H9 (cell line): ENCODE measurements at places on chromosomes 1 and 21. TPM values are rescaled to one million over a fixed set of nuclear protein-coding genes. Genes with fewer than 3 reads are reported as not detected.

- DNase-seq: no peak
These were observed 303.7 kb downstream of the HLX start for GRCh38 chr1:221182791-221183533.

- no peak for DNase-seq
These were observed 200.6 kb upstream of the HMCN1 start for GRCh38 chr1:185533596-185533995.

DNA sequence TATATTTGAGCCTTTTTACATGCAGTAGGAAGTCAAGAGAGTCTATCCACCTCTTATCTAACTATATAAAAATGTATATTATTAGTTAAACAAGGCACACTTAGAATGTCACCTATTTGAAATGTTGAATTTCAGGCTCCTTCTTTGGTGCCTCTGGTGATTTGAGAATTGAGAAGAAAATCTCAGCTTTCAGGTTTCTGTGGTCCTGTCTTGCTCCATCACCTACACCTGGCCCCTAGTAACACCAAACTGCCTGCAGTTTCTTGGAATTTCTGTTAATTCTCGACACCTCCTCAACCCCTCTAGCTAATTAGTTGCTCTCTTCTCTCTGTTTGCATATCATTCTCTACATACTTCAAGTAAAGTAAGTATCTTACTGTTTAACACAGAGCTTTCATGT, 54.9 kb upstream of the WNT2B start:
- DNase-seq: no peak

GRCh38 chr1:206472024-206472423, 1.7 kb downstream of the IKBKE start:
- DNase-seq: no peak

DNA sequence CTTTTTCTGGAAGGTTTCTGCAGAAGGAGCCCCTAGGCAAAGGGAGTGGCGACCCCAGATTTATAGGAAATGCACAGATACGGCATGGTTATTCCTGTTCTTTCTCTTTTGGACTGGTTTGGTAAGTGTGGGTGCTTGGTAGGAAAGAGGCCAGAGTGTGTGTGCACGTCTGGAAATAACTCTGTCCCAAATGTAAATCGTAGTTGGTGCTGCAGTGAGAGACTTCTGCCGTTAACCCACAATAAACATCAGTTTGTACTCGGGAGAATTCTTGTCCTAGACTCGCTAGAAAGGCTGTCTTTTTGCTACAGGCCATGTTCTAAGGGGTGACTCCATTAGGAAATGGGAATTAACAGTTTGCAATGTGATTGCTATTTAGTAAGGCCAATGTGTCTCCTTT, 779 bp downstream of the SLC44A3 start:
- no peak for DNase-seq

DNA sequence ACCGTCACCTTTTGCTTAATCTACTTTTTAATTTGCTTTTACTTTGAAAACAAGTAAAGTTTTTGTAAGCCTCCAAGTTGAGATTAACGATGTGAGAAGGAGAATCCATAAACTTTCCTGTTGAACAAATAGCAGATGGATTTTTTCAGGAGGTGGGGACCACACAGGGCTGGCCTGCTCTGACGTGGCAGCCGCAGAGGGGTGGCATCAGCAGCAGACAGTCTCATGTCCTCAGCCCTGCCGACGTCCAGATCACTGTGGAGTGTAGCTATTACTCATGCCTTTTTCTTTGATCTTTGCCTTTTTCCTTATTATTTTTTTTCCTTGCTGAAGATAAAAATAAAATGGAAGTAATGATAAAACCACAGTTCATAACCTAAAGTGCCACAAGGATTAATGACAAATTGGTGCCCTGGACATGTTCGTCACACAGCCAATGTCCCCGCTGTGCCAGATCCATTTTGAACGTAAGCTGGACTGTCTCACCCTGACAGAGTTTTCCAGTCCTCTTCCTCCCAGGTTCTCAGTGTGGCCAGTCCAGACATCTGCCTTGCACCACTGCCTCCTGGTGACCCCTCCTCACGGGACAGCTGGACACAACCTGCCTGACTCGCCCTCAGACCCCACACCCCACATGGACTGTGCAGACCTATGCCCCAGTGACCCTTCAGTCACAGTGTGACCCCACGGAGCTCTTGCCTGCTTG, 15.4 kb upstream of the ZBTB21 start:
- no peak for DNase-seq

DNA sequence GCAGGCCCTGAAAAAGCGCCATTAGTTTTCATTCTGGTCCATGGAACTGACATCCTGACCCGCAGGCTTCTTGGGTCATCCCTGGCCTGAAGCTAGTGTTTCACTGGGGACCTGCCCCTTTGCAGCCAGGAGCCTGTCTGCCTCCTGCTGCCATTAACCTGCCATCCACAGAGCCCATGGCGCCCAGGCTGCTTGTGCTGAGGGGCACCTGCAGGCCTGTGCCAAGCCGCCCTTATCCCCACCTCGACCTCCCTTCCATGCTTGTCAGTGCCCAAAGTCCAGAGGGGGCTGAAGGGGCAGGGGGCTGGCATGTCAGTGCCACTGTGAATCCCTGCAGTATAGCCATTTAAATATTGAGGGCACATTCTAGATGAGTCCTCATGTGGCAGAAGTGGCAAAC, 207.6 kb upstream of the USP25 start:
- no peak for DNase-seq

DNA sequence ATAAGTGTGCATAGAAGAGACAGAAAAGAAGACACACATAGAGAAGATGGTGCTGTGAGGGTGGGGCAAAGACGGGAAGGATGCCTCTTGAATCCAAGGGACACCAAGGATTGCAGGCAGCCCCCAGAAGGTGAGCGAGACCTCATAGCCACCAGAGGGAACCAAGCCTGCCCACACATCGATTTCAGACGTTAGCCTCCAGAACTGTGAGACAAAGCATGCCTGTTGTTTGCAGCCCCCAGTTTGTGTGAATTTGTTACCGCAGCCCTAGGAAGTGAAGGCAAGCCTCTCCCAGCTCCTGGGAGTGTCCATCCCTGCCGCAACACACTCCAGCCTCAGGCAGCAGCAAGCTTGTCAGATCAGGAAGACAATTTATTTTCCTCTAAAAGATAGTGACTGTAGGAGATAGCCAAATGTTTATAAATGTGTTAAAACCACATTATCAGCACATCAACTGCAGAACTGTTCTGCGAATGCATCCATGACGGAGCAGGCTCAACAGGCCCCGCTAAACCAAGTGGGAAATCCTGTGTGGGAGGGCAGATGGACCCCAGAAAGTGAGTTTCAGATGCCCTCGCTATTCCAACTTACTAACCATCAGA, 543.3 kb downstream of the MATN1 start:
- no peak for DNase-seq

DNA sequence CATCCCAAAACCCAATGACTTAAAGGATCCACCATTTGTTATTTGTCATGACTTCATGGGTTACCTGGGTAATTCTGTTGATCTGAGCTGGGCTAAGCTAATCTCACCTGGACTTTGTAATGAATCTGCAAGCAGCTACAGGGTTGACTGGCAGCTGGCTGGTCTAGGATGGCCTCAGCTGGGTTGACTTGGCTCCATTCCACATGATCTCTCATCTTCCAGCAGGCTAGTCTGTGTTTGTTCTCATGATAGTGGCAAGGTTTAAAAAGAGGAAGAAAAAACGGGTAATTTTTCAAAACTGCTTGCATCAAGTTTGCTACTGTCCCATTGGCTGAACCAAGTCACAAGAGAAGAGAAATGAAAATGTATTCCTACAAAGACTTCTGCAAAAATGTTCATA, 24.8 kb upstream of the ZMYM4 start:
- DNase-seq: no peak

DNA sequence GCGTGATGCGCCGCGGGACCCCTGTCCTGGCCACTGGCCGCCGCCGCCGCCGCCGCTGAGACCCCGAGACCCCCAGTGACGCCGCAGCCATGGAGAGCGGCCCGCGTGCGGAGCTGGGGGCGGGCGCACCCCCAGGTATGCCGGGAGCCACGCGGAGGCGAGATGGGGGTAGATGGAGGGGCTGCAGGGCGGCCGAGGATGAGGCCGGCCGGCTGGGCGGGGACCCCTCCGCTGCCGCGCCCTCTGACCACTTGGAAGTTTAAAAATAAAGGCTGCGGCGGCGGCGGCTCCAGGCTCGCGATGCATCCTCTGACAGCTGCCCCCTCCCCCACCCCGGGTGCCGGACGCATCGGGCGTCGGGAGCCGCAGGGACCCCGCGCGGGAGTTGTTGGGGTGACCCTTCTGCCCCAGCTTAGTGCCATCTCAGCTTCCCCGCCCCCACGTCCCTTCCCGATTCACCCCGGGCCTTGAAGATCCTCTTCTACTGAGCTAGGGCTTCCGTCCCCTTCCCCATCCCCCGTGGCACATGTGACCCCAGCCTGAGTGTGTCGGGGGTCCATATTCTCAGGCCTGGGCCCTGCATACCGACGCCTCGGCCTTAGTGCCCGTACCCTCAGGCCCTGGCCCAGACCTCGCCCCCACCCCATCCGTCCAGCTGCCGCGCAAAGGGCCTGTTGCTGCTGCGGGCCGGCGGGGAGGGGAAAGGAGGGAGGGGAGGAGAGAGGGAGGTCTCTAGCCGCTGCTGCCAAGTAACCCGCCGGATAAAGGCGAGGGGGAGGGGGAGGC, 562 bp downstream of the MAP7D1 start:
- peak; percentile 90 for DNase-seq

GRCh38 chr1:156356875-156357534, 12.0 kb upstream of the RHBG start:
- peak; percentile 96 for DNase-seq

- DNase-seq: no peak
These were observed 34.8 kb upstream of the DUSP10 start for GRCh38 chr1:221776495-221777301.

DNA sequence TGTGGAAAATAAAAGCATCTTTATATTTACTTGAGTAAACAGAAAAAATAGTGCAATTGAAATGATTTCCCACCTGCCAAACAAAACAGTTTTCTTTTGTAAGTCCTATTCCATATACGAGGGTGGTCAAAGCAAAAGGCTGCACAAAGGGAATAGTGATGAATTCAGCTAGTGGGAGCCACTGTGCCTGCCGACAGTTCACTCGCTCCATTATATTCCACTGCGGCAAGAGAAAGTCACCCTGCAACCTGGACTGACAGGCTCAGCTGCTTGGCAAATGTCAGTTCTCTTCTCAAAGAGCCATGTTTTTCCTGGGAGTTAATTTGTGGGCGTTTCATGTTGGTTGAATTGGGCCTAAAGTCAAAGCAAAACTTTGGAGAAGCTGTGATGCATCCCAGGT, 145.4 kb downstream of the LMO4 start:
- no peak for DNase-seq

- DNase-seq: no peak
These were observed 48.7 kb upstream of the CNTN2 start for GRCh38 chr1:204994086-204994862.

- no peak for DNase-seq
These were observed 25.3 kb upstream of the PIK3CD start for GRCh38 chr1:9626201-9626608.

DNA sequence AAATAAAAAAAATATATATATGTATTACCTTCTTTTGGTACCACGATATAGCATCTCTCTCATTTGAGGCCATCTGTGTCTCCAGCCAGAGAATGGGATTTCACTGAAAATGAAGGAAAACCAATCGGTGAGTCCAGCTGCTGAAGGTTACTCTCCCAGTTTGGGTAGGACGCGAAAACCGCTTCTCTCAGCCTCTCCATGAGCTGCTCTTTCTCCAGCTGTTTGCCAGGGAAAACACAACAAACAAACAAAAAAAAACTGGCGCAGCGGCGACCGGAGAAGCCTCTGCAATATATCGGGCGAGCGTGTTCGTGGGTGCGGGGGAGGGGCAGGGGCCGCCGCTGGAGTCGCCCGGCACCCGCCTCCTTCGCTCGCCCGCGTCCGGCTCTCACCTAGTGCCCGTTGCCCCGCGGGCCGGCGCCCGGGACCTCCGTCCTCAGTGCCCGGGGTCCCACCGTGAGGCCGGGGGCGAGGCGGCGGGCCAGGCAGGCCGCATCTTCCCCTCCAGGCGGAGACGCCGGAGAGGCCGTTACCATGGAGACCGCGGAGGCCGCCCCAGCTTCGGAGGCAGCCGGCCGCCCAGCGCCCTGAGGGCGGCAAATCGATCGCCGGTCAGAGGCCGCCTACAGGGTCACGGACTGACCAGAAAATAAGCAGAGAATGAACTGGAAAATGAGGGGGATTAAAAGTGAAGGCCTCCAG, 504 bp downstream of the PHTF1 start:
- peak; percentile 80 for DNase-seq

GRCh38 chr1:155694167-155694566, 5.3 kb downstream of the DAP3 start:
- no peak for DNase-seq

GRCh38 chr1:54987919-54988705, 7.7 kb downstream of the TMEM61 start:
- DNase-seq: no peak

The RO60 gene
- 79.5 and 84.7 TPM in 2 replicates for total RNA-seq

The TXLNA gene
- total RNA-seq: 67.3 and 69.4 TPM in 2 replicates

The ZBTB18 gene
- total RNA-seq: 11.9 and 12.1 TPM in 2 replicates

The OVAAL gene
- total RNA-seq: not detected in 2 replicates

The ECE1 gene
- total RNA-seq: 27.7 and 31.1 TPM in 2 replicates

The FAM78B gene
- total RNA-seq: 1.6 and 2.3 TPM in 2 replicates

The LIX1L gene
- 5.9 TPM in 2 replicates for total RNA-seq

The LGR6 gene
- 0.66 and 1.0 TPM in 2 replicates for total RNA-seq

The RERE gene
- 92.7 and 103 TPM in 2 replicates for total RNA-seq

The BARHL2 gene
- total RNA-seq: not detected in 2 replicates

The LMOD1 gene
- total RNA-seq: 0.31 and 0.44 TPM in 2 replicates

The C1orf141 gene
- not detected in 2 replicates for total RNA-seq

The MAP3K21 gene
- total RNA-seq: 11.6 and 11.7 TPM in 2 replicates
